MV-4-11 (cell line): ENCODE measurements at places on chromosomes 12 and 14.

GRCh38 chr12:125282921-125283320, 217.7 kb downstream of the AACS start:
- no peak for DNase-seq

GRCh38 chr12:86601550-86602308, 345.5 kb upstream of the MGAT4C start:
- no peak for DNase-seq

DNA sequence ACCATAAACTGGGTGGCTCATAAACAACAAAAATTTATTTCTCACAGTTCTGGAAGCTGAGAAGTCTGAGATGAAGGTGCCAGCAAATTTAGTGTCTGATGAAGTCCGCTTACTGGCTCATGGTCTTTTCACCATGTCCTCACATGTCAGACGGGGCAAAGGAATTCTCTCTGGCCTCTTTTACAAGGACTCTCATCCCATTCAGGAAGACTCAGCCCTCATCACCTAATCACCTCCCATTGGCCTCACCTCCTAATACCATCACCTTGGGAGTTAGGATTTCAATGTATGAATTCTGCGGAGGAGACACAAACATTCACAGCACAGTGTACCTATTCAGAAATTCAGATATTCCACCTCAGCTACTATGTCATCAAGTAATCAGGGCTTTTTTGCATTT, 357.6 kb downstream of the PAWR start:
- DNase-seq, result no peak

DNA sequence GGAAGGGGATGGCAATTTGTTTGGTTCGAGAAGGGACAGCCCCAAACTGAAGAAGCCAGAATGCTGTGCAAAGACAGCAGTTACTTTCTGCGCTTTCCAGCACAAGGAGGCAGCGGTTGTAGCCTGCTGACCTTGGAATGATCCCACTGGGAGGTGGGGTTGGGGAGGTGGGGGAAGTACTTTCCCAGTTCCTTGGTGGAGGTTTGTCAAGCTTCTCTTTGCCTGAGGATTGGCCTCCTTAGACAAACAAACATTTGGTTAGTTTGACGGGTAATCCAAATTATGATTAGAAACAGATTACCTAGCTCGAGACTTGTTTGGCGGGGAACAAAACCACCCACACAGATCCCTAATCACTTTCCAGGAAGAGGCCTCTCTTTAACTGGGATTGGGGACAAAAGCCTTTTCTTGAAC, 79.1 kb upstream of the EGLN3 start:
- DNase-seq, result no peak

GRCh38 chr14:56608689-56609088, 29.1 kb downstream of the TMEM260 start:
- DNase-seq, result no peak

- peak; percentile 5 for DNase-seq
Observed at GRCh38 chr14:22469538-22470303, 119.3 kb downstream of the DAD1 start.

DNA sequence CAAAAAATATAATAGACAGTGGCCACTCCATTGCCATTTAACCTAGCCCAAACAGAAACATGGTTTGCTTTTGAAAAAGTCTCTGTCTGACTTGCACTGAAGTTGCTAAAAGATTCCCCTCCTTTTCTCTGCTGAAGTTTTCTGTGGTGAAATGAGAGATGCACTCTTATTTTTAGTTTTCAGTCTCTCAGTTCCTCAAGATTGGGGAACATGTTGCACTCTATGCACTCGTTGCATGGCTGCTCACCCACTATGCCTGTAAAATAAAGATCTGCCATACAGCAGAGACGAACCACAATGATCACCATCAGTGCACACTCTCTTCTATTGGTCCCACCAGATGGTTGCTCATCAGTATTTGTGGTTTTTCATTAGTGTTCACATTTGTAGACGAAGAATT, 13.1 kb upstream of the DAAM1 start:
- DNase-seq, result peak; percentile 29

DNA sequence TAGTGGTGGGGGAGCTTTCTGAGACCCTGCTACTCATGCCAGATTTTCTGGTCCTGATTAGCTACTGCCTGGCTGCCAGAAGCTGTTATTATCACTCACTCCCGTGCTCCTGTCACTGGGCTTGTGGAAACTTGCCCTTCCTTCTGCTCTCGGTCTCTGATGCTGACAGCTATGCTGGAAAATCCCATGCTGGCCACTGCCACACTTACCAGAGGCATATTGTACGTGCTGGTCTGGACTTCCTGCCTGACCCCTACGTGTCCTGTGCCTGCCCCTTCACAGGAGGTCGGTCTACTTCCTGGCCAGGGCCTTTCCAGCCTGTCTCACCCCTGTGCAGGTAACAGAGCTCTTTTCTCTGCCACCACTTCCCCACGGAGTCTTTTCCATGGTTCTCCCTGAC, 149.4 kb upstream of the PLEKHG7 start:
- no peak for DNase-seq

DNA sequence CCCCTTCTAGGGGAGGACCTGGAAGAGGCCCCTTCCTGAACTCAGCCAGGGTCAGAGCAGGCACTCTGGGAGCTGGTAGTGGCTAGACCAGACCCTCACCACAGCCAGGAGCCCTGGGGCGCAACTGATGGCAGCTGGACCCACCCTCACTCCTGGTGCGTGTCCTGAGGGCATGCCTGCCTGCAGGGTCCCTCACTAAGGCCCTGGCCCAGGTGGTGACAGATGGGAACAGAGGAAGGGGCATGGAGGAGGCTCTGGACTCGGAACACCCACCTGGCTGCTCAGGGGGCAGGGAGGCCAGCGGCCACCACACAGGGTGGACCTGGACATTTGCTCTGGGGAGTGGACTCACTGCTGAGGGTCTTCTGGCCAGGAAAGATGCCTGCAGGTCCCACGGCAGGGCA, 342.2 kb upstream of the SFSWAP start:
- no peak for DNase-seq

- no peak for DNase-seq
Observed at GRCh38 chr12:623172-623864, 39.9 kb downstream of the NINJ2 start.

- DNase-seq, result peak; percentile 73
Observed at GRCh38 chr14:93510056-93510455, 79.3 kb downstream of the UNC79 start.

DNA sequence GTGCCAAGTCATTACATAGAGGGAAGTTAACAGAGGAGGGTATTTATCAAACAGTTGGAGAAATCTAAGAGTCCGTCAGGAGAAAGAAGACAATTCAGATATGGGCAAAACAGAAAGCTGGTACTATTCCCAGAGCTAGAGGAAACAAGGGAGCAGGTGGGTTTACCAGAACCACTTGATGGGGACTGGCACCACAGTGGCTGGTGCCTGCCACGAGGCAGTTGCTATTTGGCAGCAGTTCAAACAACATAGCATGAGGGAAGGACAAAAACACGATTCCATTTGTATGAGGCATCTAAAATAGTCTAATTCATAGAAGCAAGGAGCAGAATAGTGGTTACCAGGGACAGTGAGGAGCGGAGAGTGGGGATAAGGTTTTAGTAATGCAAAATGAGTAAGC, 24.6 kb upstream of the KLRD1 start:
- no peak for DNase-seq

DNA sequence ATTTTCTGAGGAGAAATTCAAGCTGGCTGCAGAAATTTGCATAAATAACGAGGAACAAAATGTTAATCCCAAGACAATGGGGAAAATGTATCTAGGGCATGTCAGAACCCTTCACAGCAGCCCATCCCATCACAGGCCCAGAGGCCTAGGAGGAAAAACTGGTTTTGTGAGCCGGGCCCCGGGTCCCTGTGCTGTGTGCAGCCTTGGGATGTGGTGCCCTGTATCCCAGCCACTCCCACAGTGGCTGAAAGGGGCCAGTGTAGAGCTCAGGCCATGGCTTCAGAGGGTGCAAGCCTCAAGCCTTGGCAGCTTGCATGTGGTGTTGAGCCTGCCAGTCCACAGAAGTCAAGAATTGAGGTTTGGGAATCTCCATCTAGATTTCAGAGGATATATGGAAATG, 57.7 kb downstream of the NPAS3 start:
- no peak for DNase-seq

- DNase-seq, result no peak
Observed at GRCh38 chr14:63852271-63852816, 460 bp upstream of the SYNE2 start.

DNA sequence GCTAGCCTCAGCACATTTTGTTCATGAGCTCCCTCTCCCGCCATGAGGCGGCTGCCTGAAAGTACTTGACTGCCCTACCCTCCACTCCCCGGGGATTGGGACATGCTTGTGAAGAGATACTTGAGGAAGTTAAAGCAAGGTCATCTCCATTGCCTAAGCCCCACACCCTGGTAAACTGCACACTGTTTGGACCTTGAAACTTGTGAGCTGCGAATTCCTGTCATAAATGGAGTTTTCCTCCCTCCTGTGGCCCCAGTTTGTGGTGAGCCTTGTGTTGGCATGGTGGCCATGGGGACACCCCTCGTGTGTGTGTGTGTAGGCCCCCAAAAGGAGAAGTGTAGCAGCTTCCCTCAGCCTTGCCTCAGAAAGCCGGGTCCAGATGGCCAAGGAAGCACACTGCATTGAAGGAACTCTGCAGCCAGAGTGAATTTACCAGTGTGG, 395.5 kb downstream of the ZFP36L1 start:
- peak; percentile 95 for DNase-seq

GRCh38 chr14:72868500-72868899, 25.4 kb downstream of the DPF3 start:
- no peak for DNase-seq

- DNase-seq, result no peak
Observed at GRCh38 chr12:44260581-44260980, 424.7 kb downstream of the TMEM117 start.

GRCh38 chr12:132429946-132430643, 59.9 kb upstream of the FBRSL1 start:
- DNase-seq, result peak; percentile 77

GRCh38 chr14:84250893-84251292, 1279.1 kb upstream of the FLRT2 start:
- DNase-seq, result no peak
